ENCODE measurements at places on chromosomes 3 and 15.

GRCh38 chr15:80604583-80605575 lies 90.2 kb upstream of the ABHD17C start:
- DNase-seq, result no peak

DNA sequence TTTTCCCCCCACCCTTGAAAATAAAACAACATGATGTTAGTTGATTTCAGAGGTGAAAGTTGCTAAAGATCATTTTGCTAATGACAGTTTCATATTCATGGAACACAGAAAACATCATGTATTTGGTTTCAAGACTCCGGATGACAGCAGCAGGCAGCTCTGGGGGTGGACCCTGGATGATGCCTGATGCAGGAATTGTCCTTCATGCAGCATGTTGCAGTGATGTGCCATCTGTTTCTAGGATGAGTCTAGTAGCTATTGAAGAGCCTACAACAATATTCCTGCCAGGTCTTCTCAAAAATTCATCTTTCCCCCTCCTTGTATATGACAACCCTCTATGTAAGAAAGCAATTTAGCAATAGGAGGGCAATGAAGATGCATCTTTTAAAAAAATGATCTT lies 108.3 kb downstream of the SV2B start:
- DNase-seq, result no peak

GRCh38 chr3:137988152-137988551 lies 21.8 kb upstream of the CLDN18 start:
- no peak for DNase-seq

- no peak for DNase-seq
These were observed 1.3 kb downstream of the RBPMS2 start for GRCh38 chr15:64774037-64774628.

DNA sequence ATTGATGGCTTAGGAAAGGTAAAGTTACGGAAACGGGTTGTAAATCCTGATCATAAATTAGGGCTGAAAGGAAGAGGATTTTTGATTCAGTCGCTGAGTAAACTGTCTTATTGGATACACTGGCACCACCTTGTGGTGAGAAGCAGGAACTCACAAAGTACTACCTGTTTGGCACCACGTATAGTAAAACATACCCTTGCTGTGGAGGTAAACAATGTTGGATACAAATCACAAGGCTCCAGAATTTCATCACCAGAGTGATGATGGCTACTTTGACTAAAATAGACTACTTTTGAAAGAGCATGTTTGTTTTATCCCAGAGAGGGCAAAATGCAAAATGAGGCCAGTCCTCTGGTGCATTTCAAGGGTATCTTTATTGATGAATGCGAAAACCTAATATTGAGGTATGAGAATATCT lies 216.9 kb downstream of the IGSF11 start:
- DNase-seq, result no peak

GRCh38 chr15:27956285-27956684 lies 142.8 kb downstream of the OCA2 start:
- DNase-seq, result no peak

DNA sequence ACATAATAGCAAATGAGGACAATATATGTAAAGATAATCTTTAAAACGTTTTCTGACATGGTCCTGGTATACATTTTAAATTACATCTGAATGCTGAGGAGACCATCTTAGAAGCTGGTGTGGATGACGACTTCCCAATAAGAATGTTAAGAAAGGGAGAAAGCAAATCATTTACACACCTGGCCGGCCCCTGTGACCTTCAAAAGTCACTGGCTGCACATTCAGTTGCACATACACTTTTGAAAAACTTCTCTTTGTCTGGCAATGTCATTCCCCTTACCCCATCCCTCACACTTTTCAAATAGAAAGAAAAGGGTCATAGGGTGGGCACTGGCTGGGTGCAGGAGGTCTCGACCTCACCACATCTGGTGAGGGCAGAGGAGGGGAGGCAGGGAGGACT lies 391.0 kb downstream of the MECOM start:
- no peak for DNase-seq
